ENCODE measurements at places on chromosomes 4 and X.

- DNase-seq = no peak
Observed at GRCh38 chrX:108735679-108736508, 469 bp downstream of the IRS4 start.

DNA sequence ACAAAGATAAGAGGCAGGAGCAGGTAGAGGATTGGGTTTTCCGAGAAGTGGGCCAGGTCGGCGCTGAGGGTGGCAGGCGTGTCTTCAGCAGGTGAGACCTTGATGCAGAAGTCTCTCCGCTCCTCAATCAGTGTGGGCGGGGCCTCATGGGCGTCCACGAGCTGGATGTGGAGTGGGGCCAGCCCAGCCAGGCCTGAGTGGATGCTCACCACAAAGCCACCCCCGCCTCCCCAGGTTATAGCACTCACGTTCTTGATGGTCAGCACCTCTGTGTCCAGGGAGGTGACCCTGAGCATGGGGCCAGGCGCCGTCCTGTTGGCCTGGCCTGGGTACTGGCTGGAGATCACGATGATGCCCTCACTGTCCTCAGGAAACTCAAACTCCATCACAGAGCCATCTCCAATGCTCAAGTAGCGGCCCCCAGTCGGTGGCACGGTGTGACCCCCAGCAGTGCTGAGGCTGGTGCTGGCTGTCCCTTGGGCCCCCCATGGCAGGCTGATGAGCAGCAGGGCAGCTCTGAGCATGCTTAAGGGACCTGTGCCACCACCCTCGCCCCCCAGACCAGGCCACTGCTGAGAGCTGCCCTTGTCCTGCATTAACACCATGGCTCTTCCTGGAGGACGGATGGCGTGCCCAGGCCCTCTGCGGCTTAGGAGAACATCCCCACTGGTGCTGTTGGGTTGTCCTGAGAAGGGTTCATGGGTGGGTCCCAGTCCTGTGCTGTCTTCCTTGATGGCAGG, 1.9 kb downstream of the SLC10A3 start:
- DNase-seq = no peak

DNA sequence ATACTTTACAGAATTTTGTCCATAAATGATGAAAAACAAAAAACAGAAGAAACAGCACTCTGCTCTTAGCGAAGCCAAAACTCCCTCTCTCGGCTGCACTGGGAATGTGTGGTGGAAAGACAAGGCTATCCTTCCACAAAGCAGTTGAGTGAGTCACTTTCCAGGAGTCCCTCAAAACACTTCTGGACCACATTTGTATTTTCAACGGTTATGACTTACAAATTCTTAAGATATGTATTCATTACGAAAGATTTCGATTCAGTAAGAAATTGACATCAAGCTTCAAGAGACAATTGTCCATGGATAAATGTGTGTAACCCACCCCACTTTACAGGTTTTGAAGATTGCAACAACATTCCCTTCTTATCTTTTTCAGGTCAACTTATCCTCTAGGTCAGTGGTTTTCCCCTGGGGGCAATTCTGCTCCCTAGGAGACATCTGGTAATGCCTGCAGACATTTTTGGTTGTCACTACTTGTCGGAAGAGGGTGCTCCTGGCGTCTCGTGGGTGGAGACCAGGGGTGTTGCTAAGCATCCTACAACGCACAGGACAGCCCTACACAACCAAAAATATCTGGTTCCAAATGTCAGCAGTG, 66.7 kb upstream of the MTNR1A start:
- DNase-seq = no peak

GRCh38 chr4:109334129-109335105, 32.0 kb upstream of the COL25A1 start:
- DNase-seq = no peak

- no peak for DNase-seq
Observed at GRCh38 chr4:132387060-132387459, 762.0 kb upstream of the PCDH10 start.

DNA sequence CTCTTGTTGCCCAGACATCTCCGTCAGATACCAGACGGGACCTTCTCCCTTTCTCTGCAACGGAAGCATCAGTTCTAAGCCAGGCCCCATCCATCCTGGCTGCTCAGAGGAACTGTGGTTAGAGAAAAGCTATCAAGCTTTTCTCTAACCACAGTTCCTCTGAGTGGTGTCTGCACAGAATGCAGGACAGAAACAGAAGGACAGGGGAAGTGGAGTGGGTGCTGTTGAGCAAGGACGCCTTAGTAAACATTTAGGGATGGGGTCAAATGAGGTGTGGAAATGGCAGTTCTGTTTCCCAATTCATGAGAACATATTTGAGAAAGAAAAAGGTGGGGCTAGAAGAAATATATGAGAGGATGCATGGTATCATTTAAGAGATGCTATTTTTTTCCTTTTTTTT, 283.8 kb downstream of the CRLF2 start:
- DNase-seq = no peak

- DNase-seq = no peak
Observed at GRCh38 chr4:100954046-100954445, 393.3 kb downstream of the PPP3CA start.

GRCh38 chr4:7868892-7869471, 70.7 kb downstream of the AFAP1 start:
- no peak for DNase-seq

- no peak for DNase-seq
Observed at GRCh38 chr4:153294631-153295030, 49.9 kb upstream of the MND1 start.

DNA sequence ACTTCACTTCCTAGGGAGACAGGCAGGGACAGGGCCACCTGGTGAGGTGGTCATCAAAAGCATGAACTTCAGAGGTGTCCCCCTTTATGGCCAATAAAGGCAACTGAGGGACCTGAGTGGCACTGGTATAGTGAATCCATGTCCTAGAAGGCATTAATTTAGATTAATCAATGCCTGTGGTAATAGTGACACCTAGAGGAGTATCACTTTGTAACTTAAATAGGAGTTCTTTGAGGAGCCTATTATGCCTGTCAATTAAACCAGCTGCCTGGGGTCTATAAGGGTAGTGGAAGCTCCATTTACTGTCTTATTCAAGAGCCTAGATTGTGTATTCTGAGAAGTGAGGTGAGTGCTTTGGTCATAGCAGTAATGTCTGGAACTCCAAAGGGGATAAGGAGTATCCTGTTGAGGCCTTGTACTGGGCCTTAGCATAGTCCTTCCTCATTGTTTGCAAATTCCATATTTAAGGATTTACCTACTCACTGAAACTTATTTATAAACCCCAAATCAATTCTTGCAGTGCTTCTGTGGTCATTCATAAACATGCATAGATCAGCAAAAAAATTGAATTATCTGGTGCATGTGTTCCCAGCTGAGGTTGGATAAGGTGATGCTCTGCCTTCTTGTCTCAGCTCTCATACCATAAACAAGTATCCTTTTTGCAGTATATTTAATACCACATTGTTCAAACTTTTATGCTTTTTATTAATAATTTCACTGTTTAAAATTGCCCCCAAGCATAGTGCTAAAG, 213.8 kb upstream of the RADX start:
- DNase-seq = no peak

DNA sequence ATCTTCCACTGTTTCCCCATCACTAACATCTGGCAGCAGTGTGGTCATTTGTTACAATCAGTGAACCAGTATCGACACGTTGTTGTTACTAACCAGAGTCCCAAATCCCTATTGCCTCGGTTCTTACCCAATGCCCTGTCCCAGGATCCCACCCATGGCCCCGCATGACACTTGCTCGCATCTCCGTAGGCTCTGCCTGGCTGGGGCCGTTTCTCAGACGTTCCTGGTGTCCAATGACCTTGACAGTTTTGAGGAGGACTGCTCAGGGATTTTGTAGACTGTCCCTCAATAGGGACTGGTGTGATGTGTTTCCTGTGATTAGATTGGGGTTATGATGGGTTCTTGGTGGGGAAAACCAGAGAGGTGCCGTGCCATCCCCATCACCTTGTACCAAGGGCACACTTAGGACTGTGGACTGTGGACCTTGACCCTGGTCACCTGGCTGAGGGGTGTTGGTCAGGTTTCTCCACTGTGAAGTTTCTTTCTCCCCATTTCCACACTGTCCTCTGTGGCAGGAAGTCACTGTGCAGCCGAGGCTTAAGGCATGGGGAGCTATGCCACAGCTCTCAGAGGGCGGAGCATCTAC, 108.4 kb downstream of the ADRA2C start:
- peak; percentile 2 for DNase-seq

GRCh38 chrX:1076871-1077651, 135.4 kb downstream of the CRLF2 start:
- DNase-seq = no peak

DNA sequence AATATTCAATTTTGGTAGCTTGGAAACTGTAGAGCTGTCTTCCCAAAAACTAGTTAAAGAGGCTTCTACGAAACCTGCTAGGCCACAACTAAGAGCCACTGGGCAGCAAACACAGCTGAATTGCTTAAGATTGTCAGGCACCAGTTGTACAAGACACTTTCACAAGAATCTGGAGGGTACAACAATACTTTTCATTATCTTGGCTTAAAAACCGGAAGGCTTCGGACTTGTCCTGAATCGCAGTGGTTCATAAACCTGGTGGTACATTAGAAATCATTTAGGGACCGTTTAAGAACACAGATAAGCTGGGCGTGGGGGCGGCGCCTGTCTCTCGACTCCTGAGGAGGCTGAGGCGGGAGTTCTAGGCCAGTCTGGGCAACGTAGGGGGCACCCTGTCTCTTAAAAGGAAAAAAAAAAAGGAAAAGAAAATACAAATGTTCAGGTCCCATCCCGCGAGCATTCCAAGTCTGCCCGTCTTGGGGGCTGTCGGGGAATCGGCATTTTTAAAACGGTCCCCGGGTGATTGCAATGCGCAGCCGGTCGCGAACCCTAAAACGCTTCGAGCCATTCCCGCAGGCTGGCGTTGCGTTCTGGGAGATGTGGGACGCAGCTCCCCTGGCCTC, 763 bp downstream of the PYURF start:
- peak; percentile 34 for DNase-seq

DNA sequence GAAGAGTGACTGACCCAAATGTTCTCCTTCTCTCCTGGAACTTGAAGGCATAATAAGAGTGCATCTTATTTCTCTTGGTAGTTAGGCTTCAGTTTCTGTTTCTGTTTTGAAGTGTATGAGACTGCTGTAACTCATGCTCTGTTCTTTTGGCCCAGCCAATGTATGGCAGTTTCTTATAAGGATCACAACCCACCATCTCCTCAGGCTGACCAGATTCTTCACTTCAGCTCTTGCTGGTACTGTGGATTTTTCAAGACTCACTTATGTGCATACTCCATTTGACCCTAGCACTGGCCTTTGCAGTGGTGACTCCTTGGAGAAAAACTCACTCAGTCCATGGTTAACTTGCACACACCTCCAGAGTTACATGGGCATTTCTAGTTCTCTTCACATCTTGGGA, 9.6 kb upstream of the YTHDC1 start:
- DNase-seq = no peak

DNA sequence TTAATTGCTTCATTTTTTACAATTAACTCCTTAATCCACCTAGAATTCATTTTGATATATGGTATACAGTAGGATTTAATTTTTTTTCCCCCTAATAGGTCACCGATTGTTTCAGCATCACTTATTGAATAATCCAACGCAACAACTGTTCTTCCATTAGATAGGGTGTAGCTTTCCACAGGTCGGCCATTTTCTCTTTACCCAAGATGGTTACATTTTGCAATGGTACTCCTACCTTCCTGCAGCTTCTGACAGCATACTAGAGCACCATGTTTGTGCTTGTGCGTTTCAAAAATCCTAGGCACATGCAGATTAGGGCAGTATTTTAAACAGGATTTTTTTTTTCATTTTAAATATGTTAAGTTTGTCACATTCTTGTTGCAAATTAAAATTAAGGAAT, 2.3 kb downstream of the LINC00632 start:
- DNase-seq = no peak
